ENCODE measurements at places on chromosomes 5 and 9. TPM values are rescaled to one million over a fixed set of nuclear protein-coding genes. Genes with fewer than 3 reads are reported as not detected.

DNA sequence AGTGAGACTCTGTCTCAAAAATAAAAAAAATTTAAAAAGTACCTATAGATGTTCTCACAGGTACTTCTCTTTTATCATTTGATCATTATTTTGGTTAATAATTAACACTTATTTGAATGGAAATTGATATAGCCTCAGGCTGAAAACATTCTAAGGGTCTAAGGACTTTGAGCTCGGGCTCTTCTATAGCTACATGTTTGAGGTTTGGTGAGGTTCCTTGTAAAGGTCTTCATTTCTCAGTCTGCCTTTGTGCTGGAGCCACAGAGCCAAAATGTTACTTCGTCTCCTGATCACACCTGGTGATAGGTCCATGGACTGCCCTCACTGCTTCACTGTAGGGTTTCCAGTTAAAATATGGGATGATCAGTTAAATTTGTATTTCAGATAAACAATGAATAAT, 22.6 kb downstream of the ARHGEF37 start:
- no peak for DNase-seq

- DNase-seq, result no peak
Observed at GRCh38 chr5:156497804-156498208, 170.8 kb downstream of the SGCD start.

The PTTG1 gene
- 5.1 TPM for total RNA-seq

The GTF2H2 gene
- 25.7 TPM for total RNA-seq

GRCh38 chr9:94918038-94918753, 191.7 kb downstream of the AOPEP start:
- DNase-seq, result no peak

DNA sequence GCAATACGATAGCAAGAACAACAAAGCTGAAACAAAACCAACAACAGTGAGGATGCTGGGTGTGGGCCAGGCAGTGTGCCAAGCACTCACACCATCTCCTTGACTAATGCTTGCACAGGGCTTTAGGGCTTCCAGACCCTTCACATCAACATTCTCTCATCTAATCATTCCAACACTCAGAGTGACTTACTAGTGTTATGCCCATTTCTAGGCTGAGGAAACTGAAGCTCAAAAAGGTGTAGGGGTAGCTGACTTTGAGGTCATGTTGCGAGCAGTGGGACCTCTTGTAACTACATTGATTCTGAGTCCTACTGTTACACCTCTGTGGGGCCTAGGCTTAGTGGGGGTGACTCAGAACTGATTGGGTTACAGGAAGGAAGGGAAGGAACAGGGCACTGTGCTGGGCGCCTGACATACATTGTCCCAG, 9.7 kb downstream of the ANGPTL2 start:
- no peak for DNase-seq

The CATSPER3 gene
- 0.63 TPM for total RNA-seq

The SPOUT1 gene
- 28.6 TPM for total RNA-seq

DNA sequence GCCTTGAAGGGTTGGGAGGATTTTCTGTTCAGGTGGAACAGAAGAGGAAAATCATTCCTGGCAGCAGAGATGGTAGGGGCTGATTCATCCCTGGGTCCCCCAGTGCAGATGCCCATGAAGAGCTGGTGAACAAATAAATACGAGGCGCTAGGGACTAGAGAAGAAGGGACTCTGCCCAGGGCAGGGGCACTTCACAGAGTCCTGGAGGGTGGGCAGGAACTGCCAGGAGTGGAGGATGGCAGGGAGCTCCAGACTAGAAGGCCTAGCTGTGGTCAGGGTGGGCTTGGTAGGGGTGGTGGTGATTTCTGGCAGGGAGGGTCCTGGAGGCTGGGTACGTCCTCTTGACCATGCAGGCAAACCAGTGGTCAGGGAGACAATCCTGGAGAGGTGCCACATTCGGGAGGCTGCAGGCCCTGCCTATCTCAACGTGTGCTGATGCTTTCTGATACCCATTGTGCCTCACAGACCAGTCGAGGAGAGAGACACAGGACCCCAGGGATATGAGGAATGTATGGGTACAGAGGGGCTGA, 69.9 kb downstream of the CRB2 start:
- no peak for DNase-seq

- no peak for DNase-seq
Observed at GRCh38 chr9:1469996-1470395, 419.8 kb downstream of the DMRT2 start.

DNA sequence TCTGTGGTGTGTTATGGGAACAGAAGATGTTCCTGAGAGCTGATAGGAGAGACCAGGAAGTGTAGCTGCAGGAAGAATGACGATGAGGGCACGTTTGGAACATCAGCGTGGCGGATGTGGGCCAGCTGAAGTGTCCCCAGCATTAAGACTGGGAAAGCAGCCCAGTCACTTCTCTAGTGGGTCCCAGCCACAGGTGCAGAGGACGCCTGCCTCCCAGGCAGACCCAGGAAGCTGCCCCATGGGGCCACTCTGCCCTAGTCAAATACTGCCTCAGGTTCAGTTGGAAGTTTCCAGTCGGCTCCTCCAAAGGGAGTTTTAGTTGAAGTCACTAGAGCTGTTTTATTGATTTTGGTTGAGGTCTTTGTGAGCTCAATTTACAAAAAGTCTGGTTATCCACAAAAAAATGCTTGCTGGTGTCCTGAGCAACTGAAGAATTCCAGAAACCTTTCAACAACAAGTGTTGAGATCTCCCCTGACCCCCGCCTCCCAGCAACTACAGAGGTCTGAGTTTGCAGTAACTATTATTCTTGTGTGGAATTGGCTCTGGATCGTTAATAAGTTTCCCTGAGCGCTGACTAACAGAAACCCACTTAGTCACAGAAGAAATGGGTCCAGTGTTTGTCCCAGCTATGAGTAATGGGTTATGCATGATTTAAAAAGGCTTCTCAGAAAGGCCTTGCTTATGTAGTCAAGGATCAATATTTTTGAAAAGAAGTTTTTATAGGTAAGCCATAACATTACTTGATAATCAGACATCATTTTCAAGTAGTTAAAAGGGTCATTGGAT, 294.1 kb downstream of the FANCC start:
- DNase-seq, result no peak

GRCh38 chr9:127014910-127015540, 100.4 kb downstream of the RALGPS1 start:
- no peak for DNase-seq

- no peak for DNase-seq
Observed at GRCh38 chr9:25804856-25805255, 126.6 kb upstream of the TUSC1 start.

DNA sequence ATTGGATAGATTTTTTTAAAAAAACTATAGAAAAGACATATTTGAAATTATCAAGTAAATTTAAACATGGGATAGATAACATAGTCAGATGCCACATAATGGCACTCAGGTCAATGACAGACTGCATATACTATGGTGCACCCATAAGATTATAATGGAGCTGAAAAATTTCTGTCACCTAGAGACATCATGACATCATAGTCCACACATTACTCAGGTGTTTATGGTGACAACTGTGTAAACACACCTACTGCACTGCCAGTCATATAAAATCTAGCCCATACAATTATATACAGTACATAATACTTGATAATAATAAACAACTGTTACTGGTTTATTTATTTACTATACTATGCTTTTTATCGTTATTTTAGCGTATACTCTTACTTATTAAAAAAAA, 58.6 kb downstream of the CPLANE1 start:
- no peak for DNase-seq

DNA sequence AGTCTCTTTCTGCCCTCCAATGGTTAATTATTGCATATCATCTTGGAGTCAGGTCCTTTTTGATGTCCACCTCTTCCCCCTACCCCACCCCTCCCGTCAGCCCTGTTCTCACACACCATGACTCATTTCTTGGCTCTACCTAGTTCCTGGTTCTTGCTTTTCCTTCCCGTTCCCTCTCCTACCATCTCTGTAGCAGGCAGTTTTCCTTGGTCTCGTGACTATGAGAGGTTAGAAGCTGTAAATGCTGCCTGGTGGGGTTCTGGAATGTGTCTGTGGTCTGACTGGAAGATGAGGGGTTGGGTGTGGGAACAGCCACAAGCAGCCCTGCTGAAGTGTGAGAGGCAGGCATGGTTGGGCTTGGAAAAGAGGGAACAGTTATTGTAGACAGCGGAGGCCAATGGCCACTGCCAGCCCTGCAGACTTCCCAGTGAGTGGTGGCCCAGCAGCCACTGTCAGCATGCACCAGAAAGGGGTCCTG, 18.2 kb downstream of the SLC22A5 start:
- peak; percentile 79 for DNase-seq

The BARHL1 gene
- not detected for total RNA-seq

The SLC45A2 gene
- total RNA-seq, result 0.54 TPM

- no peak for DNase-seq
Observed at GRCh38 chr9:90774682-90775081, 26.9 kb upstream of the SYK start.

The TAF1L gene
- not detected for total RNA-seq

GRCh38 chr9:128773049-128773448, 1.3 kb upstream of the ZER1 start:
- DNase-seq, result no peak

DNA sequence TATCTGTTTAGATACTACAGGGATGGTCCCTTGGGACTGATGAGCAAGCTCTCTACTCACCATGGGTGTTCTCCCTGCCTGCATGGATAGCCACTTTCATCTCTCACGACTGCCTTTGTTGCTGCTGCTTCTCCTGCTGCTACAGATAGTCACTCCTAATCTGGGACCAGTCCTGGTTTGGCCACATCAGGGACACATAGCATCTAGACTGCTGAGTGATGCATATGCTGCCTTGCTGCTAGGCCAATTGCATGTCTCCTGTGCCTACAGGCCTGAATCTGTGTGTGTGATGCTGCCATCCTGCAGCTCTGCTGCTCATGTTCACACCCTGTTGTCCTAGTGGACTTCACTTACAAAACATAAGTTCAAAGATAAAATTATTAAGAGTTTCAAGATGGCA, 297.1 kb downstream of the HCN1 start:
- no peak for DNase-seq

DNA sequence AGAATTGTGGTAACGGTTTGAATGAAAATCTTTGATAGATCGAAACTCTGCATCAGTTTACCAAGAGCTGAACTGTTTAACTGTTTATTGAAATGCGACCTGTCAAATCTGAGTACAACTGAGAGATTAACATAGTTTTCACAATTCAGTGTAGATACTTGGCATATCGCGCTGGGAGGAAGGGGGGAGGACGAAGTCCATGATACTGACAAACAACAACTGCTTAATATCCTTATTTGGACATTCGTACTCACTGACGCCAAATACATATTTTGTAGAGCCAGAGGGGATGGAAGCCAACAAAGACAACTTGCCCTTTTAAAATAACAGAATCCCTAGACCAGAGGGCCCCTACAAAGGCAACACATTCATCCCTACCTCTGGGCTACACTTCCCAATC, 93.2 kb downstream of the GLIS3 start:
- no peak for DNase-seq

DNA sequence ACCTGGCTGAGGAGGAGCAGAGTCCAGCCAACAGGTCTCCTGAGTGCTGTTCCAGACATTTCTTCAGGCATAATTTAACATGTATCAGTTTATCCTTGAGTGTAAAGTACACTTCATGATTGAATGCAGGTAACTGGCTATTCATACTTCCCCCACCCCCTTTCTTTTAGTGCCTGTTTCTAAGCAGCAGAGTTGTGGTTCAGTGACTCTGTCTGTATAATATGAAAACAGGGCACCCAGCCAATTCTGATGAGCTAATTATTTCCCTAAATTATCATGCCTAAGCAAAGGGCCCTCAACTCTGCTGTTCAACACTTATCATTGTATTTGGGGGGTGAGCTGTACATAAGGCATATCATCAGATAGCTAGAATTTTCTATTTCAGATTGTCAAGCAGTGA, 51.9 kb upstream of the ZSWIM6 start:
- no peak for DNase-seq

DNA sequence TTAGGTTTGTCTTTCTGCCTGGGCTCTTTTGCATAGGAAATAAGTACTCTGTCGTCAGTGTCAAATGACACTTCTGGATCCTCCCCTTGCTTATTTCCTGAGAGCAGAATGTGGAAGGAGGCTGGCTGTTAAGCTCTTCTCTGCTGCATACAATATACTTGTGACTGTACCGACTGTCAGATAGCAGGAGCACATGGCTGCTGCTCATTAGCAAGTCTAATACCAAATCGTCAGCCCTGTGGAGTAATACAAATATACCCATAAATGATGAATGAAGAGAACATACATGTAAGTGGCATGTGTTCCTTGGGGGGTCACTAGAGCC, at the start of gene GPR151:
GPR151 (minus strand) TSS at position 40 of the 325 bp plus-strand sequence. CDS start 77 bp downstream, outside the sequence.
- no peak for DNase-seq

GRCh38 chr9:134423166-134423565, 96.9 kb downstream of the RXRA start:
- no peak for DNase-seq

DNA sequence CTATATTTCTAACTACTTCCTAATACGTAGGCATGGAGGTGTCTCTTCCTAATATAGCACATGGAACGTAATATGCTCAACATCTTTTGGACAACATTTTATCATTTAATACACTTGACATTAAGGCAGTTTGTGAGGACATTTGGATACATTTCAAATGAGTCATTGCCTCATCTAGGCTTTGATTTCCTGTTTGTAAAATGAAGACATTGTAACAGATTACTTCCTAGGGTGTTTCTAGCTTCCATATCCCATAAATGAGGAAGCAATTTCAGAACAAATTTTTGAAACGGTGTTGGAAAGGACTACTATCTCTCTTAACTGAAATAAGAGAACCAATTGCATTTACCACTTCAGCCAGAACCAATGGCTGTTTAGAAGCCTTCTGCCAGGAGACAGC, 38.7 kb downstream of the SLC28A3 start:
- no peak for DNase-seq

- DNase-seq, result no peak
Observed at GRCh38 chr5:138716456-138716924, 36.7 kb upstream of the CTNNA1 start.

GRCh38 chr5:157107508-157107907, 1.3 kb downstream of the HAVCR2 start:
- no peak for DNase-seq

The SLC6A19 gene
- 0.12 TPM for total RNA-seq

GRCh38 chr5:172885597-172886340, 51.7 kb downstream of the ERGIC1 start:
- DNase-seq, result no peak

- DNase-seq, result no peak
Observed at GRCh38 chr5:125659316-125660023, 763.7 kb upstream of the GRAMD2B start.

- DNase-seq, result no peak
Observed at GRCh38 chr5:122915717-122916461, 70.5 kb downstream of the SNX24 start.

The CNTNAP3 gene
- total RNA-seq, result 9.3 TPM

All from aorta (tissue), 5 donors.